ENCODE measurements at places on chromosomes 2 and 18.
A peak's percentile ranks its signal among the peaks of the same experiment; 100 is the strongest.

DNA sequence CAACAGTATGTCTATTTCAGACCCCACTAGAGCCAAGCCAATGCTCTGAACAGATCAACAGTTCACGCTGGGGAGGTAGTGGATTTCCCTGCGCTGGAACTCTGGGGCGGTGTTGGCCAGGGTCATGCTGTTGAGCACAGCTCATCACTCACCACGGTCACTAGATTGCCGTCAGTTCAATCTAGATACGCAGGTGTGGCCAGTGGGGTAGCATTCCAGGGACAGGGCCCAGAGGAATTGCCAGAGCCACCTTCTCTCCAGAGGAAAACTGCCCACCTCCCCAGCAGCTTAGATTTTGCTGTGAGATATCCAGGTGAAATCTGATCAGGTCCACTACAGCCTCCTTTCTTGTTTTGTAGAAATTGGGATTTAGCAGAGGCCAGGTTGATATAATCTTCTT, 101.8 kb downstream of the SOX11 start:
- DNase-seq, result no peak

DNA sequence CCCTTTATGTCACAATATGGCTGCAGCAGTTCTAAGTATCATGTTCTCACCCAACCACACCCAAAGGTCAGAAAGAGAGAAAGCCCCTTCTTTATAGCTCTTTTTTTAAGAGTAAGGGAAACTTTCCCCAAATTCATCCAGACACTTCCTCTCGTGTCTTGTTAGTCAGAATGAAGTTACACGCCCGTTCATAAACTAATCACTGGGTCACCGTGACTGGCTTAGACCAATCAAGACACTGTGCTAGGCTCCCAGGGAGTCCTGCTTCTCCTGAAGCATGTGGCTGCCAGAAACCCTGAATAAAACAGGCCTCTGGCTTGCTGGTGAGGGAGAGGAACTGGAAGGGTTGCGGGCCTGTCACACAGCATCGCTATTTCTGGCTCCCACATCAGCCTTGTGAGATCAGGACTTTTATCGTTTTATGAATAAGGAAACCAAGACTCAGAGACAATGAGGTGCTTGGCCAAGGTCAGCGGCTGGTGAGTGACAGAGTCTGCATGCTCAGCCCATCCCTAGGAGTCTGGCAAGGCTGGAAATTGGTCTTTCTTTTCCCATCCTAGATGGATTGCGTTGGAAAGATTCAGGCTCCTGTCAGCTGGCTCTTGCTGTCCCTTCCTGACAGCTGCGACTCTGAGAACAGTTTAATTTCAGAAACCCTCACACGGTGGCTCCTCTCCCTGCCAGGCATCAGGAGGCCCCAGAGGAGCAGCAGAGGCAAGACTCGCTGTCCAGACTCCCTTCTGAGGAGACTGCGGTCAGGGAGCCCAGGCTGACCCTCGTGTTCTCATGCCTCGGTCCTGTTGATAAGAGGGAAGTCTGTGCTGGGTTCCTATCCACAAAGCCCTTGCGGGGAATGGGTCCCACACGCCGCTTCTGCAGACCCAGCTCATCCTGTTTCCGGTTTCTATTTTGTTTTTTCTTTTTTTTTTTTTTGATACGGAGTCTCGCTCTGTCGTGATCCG, 104.5 kb upstream of the TAF1B start:
- DNase-seq, result no peak

GRCh38 chr2:66872986-66873754, 438.2 kb downstream of the MEIS1 start:
- DNase-seq, result peak; percentile 19

DNA sequence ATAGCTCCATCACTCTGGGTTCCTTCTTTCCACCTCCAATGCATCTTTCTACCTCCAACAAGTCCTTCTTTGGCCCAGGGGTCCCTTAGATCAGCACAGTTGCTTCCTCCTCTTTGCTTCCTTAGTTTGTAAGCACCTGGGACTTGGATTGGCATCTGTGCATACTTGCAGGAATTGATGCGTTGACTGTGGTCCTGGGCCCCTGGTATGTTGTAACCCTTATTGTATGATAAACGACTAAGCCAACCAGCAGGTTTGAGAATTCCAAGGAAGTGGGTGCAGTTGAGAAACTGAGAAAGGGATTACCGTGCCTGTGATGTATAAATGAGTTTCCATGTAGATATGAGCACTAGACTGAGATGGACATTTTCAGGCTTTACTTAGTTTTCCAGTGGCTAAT, 55.9 kb downstream of the ARHGAP28 start:
- DNase-seq, result no peak

GRCh38 chr2:226154610-226155009, 645.0 kb downstream of the IRS1 start:
- no peak for DNase-seq

DNA sequence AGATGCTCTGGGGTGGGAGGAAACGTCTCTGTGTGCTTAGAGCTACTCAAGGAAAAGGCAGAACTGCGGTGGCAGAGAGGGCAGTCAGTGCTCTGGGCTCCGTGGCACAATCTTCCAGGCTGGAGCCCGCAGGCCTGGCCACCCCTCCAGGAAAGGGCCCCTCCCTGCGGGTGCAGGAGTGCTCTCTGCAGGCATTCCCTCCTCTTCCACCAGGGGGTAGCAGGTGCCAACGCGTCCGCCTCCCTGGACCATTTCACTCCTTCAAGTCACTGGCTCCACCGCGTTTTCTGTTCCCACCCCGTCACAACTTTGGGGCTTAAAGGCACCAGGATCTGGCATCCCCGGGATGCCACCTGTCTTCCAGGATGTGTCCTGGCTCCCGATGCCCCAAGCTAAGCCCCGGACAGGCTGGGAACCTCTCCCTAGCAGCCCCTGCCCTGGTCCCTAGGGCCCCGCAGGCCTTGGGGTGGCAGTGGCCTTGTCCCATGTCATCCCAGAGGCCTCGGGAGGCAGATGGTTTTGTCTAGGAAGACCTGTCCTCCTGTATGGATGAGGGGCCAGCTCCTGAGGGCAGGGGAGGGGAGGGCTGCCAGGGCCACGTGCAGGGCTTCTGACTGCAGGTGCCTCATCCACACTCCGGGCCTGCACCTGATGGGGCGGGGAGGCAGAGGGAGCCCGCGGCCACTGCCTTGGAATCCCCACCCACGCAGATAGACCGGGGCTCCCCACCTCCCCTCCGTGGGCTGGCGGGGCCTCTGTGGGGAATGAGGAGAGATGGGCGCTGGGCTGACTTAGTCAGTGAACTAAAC, 26.4 kb downstream of the KCNIP3 start:
- no peak for DNase-seq

- DNase-seq, result no peak
Observed at GRCh38 chr2:8307606-8308180, 374.2 kb upstream of the ID2 start.

DNA sequence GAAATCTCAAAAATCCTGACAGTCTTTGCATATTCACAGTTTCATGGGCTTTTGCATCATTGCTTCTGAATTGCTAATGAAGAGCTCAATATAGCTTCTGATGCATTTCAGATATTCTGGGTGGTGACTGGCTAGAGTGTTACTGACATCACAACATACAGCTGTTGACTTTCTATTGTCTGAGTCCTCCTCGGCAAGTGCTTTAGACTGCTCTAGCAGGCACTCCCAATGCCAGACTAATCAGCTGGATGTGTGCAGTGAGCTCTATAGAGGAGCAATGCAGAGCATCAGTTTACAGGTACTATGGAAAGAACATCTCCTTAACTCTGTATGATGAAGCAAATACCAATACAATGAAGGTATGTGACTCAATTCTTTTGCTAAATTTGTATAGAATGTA, 54.9 kb downstream of the R3HDM1 start:
- DNase-seq, result no peak

DNA sequence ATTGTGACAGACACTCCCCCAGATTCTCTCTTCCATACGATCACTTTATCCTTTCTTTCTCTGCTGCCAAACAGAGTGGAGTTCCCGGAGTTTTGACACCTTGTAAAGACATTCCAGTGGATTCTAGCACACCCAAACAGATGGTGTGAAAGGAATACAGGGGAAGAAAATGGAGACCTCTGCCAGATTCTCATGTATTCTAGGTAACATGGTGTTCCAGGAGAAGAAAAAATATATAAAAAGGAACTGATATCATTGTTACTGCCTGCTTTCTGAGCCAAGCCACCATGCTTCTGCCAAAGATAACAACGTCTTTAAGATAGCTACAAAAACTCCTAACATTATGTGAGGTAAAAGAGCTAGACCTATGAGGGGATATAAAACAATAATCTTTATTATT, 136.5 kb downstream of the TXNL1 start:
- no peak for DNase-seq

DNA sequence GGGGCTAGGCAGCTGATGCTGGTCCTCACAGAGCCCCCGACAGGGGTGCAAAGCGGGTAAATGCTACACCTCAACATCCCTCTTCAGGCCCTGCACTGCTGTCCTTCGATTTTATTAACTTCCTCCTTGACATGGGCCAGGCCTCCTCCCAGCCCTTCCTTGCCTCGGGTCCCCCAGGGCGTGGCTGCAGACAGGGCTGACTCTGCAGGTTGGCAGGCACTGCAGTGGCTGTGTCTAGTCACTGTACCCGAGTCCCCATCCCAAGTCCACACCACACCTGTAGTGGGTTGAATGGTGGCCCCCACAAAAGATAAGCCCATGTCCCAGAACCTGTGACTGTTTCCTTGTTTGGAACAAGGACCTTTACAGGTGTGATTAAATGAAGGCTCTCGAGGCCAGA, 140.2 kb downstream of the TWIST2 start:
- DNase-seq, result no peak

- DNase-seq, result no peak
Observed at GRCh38 chr2:129091620-129092019, 773.0 kb upstream of the HS6ST1 start.

- DNase-seq, result peak; percentile 62
Observed at GRCh38 chr2:237726401-237726830, 72.2 kb upstream of the RBM44 start.

DNA sequence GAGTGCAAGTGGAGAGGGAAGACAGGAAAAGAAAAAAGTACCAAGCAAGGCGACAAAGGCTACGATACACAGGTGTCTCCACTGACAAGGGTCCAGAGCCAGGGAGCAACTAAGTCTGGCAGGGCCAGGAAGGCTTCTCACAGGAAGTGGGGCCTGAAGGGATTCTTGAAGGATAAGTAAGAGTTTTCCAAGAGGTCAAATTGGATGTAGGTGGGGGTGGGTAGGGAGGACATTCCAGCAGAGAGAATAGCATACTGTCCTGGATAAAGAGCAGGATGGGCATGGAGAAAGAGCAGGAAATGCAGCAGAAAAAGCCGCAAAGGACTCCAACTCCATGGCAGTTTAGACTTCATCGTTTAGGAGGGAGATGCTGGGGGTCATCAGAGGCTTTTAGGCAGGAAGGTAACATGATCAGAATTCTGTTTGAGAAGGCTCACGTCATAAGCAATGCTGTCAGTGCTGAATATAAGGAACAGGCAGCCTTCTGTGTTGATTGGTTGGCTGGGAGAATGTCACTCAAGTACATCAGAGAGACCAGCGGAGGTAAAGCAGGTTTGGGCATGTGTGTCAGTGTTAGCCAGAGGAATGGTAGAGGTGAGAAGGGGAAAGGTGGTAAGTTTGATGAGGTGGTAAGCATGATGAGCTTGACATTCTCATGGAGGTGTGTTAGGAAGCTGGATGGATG, 35.1 kb downstream of the ARHGAP25 start:
- DNase-seq, result no peak

- DNase-seq, result no peak
Observed at GRCh38 chr2:16718576-16719484, 53.2 kb upstream of the CYRIA start.

DNA sequence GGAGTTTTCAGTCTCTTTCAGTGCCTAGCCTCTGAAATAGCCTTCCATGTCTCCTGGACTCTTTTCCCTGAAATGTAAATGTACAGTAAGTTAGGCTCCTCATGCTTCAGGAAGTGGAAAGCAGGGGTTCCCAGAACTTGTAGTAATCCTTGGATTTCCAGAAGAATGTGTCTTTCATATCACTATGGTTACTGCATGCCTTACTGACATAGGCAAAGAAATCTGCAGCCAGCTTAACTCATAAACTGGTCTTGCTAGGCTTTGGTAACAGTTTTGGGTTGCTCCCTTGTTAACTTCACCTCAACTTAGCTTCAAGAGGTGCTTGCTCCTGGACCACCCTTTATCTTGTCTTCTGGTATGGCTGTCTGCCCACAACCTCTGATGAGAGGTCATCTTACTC, 686.8 kb upstream of the DDX18 start:
- DNase-seq, result no peak

DNA sequence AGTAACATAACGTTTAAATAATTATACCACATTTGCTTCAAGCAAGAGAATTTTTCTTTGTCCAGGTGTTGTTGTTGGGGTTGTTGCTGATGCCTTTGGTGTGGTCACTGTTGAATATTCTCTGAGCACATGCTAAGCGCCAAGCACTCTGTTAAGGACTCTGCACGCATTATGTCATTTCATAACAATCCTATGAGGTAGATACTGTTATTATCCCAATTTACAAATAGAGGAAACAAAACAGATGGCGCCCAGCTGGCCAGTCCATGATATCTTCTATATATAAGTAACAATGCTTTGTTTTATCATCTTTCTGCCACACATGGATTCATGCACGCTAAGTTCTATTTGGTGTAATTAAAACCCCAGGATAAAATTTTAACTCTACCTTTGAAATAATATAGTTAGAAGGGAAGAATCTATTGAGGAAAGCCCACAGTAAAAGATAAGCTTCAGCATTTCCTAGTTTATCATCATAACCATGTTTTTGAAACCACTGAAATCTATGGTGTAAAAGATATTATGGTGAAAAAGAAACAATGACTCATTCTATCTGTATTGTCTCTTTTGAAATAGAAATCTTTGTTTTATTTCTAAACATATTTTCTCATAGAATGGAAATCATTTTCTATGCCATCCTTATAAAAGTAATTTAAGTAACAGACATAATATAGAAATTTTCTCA, 199.7 kb downstream of the PID1 start:
- no peak for DNase-seq
